ENCODE measurements at places on chromosomes 1 and 21. TPM values are rescaled to one million over a fixed set of nuclear protein-coding genes. Genes with fewer than 3 reads are reported as not detected.

The KANK4 gene
- not detected for total RNA-seq

The TEX38 gene
- not detected for total RNA-seq

The SRP9 gene
- 104 TPM for total RNA-seq

The FLG2 gene
- total RNA-seq, result not detected

The TCP10L gene
- 0.51 TPM for total RNA-seq

The SPRR2B gene
- not detected for total RNA-seq

The HES3 gene
- not detected for total RNA-seq

The FCGR3B gene
- not detected for total RNA-seq

The TINAGL1 gene
- not detected for total RNA-seq

The ADGRL4 gene
- total RNA-seq, result not detected

The NPHS2 gene
- not detected for total RNA-seq

The RORC gene
- total RNA-seq, result 0.12 TPM

DNA sequence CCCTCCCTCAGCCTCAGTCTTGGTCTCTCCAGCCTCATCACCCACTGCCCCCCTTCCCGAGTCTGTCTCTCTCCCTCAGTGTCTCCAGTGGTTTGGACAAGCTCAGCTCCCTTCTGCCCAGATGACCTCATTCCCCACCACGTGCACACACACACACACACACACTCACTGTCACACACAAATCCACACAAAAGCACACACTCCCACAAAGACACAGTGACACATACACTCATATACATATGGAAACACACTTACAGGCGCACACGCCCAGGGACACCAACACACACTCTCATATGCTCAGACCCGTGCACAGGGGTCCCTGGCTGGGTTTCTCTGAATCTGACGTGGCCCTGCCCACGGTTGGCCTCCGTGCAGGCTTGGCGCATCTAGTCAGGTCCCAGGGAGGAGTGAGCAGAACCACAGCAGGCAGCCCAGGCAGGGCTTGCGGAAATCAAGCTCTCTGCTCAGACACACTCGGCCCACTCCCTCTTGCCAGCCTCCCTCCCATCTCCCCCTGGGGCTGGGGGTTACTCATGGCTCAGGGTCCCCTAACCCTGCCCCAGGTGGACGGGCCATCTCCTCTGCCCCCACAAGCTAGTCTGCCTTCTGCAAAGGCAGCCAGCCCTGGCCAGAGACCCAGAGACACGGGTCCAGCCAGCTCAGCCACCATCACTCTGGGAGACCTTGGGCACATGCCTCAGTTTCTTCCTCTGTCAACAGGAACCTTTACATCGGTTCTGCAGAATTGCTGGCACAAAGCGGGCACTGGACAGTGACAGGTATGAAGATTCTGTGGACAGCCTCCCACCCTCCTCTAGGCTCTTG, 38.5 kb upstream of the FAM131C start:
- no peak for DNase-seq

DNA sequence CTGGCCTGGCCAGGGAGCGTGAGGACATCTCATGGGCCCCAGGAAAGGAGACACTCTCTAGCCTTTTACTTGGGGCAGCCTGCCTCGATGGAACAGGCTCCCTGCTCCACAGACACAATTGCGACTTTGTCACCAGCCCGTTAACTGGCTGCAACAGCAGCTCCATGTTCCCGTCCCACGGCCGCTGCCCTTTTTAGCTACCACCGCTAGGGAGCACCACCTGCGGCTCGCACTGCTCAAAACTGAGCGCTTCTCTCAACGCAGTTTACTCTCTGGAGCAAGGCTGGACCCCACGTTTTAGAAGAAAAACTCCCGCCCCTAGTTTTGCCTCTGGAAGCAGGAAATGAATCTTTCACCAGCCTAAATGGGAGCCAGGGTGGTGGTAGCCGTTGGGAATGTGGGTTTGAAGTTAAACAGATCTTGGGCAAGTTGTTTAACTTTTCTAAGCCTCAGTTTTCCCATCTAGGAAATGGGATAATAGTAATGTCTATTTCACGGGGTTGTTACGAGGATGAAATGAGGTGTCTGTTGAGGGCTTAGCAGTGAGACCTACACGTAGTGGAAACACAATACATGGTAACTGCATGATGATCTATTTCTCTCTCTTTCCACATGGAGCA, 3.5 kb upstream of the LRRC38 start:
- peak; percentile 17 for DNase-seq

- DNase-seq, result no peak
Measured at GRCh38 chr1:47983691-47984090, 13.5 kb downstream of the TRABD2B start.

DNA sequence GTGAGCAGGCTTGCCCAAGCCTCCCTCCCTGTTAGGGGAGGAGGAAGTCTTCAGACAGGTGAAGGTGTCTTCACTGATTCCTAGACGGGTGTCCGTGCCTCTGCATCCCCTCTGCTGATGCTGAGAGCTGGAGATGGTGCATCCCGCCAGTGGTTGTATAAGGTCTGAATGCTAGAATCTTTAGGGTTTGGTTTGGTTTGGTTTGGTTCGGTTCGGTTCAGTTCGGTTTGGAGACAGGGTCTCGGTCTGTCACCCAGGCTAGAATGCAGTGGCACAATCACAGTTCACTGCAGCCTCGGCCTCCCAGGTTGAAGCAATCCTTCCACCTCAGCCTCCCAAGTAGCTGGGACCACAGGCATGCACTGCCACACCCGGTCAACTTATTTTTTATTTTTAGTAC, 153.6 kb downstream of the PGBD5 start:
- DNase-seq, result no peak

DNA sequence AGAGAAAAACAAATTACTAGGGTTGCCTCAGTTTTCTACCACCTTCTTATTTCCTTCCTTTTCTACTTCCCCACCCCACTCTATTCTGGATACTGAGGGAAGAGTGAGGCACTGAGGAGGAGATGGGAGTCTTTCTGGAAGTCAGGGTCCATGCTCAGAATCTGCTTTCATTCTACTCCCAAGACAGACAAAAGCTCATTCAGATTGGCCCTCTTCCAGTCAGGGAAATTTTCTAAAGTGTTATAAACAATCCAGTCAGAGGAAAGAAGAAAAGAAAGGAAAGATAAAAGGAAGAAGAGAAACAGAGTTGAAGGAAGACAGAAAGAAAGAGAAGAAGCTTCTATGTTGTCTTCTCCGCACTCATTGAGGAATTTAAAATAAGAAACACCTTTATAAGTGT, 228.6 kb downstream of the COP1 start:
- DNase-seq, result no peak

GRCh38 chr1:205947024-205947423, 3.8 kb upstream of the SLC26A9 start:
- no peak for DNase-seq

GRCh38 chr21:38948377-38949069, 142.8 kb downstream of the ETS2 start:
- DNase-seq, result no peak

DNA sequence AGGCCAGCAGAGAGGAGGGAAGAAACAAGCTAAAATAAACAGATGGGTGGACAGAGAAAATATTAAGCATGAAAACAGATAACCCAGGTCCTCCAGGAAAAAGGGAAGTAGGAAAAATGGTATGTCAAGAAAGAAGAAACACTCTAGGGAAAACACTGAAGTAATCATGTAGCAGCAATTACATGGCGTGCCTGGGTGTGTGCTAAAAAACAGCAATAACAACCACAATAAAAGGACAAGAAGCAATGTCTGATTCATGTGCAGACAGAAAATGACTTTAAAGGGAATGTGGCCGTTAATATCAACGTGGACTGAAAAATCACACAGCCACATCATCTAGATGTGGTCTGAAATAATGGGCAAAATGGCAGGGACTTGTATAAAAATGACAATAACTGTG, 369.7 kb downstream of the PTBP2 start:
- no peak for DNase-seq

GRCh38 chr1:39214714-39214997, 10.2 kb downstream of the MACF1 start:
- DNase-seq, result no peak

GRCh38 chr1:221992427-221992826, 250.5 kb upstream of the DUSP10 start:
- DNase-seq, result peak; percentile 16

DNA sequence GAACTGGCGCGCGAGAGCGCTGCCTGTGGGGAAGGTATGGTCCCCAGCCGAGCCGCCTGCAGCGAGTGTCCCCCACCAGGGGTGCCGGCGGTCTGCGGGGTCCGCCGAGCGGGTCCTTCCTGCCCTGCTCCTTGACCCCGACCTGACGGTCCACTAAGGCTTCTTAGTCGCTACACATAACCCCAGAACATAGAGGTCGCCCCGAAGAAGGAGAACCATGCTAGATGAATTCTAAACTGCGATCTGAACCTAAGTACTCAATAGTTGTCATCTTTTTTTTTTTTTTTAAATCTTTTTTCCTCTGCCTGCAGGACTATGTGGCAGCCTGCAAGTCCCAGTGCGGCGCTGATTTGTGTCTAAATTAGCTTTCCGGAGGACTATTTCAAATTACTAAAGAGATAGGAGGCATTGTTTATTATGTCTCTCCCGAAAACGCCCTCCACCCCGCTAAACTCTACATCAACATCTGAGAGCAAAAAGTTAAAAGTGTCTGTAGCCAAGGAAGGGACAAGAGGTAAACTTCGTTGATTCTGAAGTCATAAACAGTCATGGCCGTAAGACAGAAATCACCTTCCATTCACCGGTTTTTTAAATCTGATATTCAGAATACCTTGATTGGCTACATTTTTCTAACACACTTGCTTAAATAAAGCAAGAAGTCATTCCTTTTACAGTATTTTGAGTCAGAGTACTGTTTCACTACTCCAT, 476 bp downstream of the AXDND1 start:
- no peak for DNase-seq

DNA sequence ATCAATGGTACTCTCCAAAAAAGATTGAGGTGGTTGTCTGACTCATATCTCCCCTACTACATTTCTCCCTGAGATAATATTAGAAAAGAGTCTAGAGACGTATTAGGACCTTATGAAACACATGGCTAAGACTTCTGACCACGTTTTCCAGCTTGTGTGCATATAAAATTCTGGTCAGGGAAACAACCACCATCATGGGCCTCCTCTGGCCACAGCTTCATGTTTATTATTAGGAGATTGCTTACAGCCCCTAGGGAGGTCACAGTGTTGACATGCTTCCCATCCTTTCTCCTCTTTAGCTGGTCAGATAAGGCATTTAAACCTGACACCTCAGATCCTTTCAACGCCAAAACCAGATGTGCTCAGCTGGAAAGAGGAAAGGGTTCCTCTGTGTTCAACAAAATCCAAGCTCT, 620.2 kb downstream of the PLPP3 start:
- no peak for DNase-seq

GRCh38 chr1:87937831-87938395, 609.2 kb downstream of the LMO4 start:
- no peak for DNase-seq

DNA sequence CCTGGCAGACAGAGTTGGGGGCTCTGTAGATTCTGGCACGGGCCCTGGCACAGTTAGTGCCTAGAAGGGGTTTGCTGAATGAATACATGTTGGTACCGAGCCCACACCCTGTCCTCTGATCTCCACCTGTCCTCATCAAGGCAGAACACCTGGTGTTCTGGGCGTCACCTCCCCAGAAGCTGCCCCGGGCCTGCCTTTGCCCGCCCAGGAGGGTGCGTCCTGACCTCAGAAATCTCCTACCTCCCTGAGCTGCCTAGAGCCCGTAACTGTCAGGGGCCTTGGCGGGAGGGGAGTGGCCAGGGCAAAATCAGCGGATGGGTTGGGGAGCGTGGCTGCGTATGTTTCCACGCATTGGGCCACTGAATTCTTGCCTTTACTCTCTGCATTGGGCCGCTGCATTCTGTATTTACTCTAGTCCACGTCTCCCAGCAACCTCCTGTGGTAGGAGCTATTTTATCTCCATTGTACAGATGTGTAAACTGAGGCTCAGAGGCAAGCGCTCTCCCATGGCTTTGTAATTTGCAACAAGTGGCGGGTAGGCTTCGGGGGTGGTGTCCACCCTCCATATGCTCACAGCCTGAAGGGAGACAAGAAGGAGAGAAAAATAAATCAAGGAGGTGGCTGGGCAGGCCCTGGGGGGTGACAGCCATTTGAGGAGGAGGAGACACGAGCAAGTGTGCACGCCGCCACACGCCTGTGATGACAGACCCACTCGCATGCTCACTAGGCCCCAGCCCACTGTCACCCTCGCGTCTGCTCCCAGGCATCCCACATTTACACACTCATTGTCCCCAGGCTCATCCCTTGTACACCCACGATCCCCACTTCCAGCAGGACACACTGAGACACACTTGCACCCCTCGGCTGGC, 95.7 kb upstream of the WNT4 start:
- no peak for DNase-seq

GRCh38 chr1:35857830-35858229, 25.2 kb upstream of the AGO1 start:
- peak; percentile 22 for DNase-seq

DNA sequence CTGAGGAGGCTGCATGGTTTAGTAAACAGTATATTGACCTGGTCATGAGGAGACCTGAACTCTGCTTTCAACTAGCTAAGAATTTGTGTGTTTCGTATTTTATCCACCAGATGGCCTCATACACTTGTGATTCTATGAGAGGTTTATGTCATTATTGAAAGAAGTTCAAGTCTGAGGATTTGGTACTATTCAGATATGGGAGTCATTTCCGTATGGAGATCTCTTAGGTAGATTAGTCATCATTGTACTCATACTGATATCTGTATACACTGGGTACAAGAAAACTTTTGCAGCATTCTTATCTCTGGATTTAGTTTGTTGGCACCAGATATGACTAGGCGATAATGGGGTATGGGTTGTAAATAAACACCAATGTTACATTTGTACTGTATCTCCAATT, 26.6 kb downstream of the ATF6 start:
- DNase-seq, result peak; percentile 47

DNA sequence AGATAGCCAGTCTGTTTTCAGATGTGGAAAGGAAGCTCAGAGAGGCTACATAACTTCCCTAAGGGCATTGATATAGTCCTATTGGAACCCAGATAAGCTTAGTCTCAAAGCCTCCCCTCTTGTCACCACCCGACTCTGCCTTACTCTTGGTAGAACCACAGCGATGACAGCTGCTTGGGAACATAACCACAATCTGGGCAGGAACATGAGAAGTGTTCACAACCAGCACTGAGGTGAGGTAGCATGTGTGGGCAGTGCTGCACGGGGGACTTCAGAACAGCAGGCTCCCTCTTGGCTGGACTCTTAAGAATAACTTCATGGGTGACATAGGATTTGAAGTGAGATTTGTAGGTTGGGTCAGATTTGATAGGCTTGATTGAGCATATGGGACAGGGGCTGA, 9.3 kb upstream of the S100A10 start:
- DNase-seq, result no peak

GRCh38 chr1:193979219-193979618, 792.8 kb upstream of the B3GALT2 start:
- DNase-seq, result no peak

- DNase-seq, result no peak
Measured at GRCh38 chr1:180859306-180859705, 53.4 kb upstream of the KIAA1614 start.
